ENCODE measurements at places on chromosomes 1 and 21. TPM values are rescaled to one million over a fixed set of nuclear protein-coding genes. Genes with fewer than 3 reads are reported as not detected.

Gene TMPRSS15
- not detected for total RNA-seq

DNA sequence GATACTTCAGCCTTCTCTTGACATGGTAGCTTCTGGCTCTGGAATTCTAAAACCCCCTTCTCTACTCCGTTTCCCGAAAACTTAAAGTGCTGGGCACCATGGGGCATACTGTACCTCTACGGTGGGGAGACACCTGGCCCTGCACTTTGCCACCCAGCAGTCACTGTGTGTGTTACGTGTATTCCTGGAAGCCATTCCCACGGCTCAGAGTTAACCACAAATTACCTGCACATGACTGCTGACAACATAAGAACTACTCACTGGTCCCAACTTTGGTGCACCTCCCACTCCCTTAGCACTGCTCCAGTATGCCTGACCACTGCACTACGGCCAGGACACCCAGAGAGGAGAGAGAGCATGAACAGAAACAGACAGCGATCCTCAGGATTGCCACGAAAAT lies 29.4 kb upstream of the TMPRSS2 start:
- DNase-seq, result no peak

- no peak for DNase-seq
Observed at GRCh38 chr1:183180634-183181056, 5.4 kb upstream of the LAMC2 start.

Gene TCEA3
- total RNA-seq, result 1.5 TPM

- no peak for DNase-seq
Observed at GRCh38 chr1:243397613-243398321, 141.9 kb downstream of the SDCCAG8 start.

DNA sequence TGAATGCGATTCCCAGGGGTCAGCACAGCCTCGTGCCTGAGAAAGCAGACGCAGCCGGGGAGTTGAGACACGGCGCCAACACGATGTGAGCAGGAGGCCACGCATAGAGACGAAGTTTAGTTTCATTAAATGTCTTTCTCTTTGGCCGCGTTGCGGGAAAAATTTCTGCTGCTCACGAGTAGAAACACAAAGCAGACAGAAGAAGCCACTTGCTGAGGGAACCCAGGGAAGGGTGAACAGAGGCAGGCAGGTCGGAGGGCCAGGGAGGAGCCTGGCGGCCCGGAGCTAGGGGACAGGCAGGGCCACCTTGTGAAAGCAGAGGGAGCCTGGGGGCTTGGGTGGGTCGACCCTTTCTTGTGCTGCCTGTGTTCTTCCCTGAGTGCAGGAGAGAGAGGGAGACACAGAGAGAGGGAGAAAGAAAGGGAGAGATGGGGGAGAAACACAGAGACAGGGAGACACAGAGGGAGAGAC lies 33.2 kb downstream of the POFUT2 start:
- no peak for DNase-seq

Gene MAP3K7CL
- total RNA-seq, result not detected

DNA sequence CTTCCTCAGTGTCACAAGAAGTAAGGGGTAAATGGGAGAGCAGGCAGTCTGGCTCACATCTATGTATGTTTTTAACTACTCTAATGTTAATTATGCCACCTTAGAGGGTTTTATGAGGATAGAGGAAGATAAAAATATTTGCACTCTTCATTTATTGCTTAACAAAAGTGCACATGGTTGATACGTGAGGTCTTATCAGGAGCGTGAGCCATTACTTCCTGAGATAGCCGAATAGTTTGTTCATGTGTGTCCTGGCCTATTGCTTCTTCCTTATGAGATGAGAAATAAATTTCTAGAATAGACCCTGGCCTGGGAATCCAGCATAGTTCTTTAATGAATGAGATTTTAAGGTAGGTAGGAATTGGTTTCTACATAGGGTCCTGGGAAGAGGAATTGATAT lies 471.1 kb upstream of the B3GALT2 start:
- DNase-seq, result no peak

DNA sequence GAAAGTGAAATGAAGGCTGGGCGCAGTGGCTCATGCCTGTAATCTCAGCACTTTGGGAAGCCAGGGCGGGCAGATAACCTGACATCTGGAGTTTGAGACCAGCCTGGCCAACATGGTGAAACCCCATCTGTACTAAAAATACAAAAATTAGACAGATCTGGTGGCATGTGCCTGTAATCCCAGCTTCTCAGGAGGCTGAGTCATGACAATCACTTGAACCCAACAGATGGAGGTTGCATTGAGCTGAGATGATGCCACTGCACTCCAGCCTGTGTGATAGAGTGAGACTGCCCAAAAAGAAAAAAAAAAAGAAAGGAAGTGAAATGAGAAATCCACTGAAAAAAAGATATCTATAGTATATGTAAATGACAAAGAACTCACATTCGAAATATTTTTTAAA lies 439.9 kb downstream of the DISC1 start:
- DNase-seq, result no peak

Gene CELA2B
- not detected for total RNA-seq

- no peak for DNase-seq
Observed at GRCh38 chr1:228883535-228883934, 148.3 kb downstream of the RHOU start.

DNA sequence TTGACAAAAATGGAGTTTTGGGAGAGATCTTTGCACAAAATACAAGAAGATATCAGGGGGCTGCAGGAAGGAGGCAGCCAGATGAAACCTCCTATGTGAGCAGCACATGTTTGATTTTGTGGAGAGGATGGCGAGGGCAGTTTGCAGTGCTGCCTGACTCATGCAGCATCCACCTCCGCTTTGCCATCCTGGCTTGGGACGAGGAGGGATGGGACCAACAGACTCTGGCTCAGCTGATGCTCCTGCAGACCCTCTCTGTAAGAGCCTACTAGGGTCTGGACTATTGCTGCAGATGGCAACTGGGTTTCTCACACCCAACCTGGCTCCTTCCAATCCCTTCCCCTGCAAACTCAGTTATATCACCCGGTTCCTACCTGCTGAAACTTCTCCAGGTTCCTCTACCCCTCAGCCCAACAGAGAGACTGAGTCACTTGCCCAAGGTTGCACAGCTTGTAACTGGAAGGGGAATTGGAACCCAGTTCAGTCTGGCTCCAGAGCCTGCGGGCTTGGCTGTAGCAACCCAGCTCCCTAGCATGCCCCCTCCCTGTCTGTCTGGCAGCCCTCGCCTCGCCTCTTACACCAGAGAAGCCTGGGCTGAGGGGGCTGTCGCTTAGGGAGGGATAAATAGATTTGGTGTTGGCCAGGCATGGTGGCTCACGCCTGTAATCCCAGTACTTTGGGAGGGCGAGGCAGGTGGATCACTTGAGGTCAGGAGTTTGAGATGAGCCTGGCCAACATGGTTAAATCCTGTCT lies 205.8 kb downstream of the PTPRU start:
- DNase-seq, result no peak

DNA sequence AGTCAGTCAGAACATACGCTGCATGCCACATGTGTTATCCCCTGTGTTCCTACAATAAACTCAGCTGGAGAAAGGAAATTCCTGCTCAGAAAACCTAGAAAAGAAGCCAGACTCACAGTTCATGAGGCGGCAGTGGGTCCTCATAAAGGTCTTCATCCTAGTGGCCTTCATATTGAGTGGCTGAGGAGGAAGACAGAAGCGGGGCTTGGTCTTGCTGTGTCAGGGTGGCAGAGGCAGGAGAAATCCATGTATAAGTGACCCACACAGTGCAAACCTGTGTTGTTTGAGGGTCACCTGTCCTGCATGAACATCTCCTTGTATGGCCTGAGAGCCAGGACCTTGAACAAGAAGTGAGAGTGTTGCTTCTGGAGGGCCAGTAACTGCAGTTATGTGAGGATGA lies 4.0 kb upstream of the WNT3A start:
- no peak for DNase-seq

DNA sequence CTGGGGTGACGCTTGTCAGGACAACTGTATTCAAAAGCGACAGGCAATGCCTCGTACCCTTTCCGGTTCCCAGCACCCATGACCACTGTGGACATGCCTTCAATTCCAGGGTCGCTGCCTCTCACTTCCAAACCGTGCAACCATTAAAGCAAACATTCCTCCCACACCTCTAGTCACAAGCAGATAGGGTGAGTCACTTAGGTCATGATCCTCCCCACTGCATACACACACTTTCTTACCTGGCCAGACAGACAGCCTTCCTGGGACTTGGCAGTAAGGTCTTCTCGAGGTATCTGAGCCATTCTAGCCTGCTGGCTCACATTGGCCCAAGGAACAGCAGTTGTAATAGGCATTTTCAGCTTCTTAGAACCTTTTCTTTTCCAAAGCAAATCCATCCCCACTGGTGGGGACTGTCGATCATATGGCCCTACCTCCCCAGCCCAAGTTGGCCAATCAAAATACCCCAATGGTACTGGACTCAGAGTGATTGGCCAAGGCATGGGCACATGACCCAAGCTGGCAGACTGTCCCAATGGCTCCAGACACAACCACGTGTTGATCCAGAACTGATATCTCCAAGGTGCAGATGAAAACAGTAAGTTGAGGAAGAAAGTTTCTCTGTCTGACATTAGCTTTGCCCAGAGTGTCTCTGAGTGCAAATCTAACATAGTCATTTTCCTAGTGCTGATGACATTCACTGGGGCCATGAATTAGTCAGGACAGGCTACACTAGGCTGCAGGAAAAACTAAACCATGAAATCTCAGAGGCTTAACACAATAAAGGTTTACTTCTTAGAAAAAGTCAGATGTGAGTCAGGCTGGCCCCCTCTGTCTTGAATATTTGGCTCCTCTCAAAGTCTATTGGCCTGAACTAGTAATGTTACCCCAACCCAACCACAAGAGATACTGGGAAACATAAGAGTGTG lies 113.8 kb downstream of the RRAGC start:
- DNase-seq, result no peak

DNA sequence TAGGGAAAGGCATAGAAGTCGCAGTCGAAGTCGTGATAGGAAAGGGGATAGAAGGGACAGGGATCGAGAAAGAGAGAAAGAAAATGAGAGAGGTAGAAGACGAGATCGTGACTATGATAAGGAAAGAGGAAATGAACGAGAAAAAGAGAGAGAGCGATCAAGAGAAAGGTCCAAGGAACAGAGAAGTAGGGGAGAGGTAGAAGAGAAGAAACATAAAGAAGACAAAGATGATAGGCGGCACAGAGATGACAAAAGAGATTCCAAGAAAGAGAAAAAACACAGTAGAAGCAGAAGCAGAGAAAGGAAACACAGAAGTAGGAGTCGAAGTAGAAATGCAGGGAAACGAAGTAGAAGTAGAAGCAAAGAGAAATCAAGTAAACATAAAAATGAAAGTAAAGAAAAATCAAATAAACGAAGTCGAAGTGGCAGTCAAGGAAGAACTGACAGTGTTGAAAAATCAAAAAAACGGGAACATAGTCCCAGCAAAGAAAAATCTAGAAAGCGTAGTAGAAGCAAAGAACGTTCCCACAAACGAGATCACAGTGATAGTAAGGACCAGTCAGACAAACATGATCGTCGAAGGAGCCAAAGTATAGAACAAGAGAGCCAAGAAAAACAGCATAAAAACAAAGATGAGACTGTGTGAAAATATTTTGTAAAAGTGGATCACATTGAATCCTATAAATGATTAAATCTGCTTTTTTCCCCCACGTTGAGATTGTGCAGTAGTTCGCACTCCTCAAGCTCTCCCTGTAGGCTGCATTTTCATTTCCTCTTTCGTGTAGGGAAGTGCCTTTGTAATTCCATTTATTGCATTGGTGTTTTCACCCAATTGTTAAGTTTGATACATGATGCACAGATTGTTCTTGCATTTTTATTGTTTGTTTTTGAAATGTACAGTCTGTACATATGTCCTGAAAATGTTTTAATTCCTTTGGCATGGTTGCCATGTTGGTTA lies 7.5 kb downstream of the PRPF38B start:
- DNase-seq, result no peak

DNA sequence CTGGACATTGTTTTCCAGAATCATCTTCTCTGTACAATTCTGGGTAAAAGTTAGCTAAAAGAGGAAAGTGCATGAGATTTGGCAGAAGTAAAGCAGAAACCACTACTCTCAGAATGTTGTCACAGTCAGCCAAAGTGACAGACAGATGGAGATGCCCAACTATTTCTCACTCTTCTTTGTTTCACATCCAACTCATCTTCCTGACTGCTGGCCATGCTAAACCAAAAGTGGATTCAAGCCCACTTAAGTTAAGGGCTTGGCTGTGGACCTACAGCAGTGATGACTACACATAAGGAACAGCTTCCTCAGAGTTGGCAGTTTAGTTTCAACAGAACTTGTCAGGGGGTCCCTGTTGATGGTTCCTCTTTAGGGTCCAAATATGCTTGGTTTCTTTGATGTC lies 730.2 kb downstream of the LRRIQ3 start:
- no peak for DNase-seq
